ENCODE measurements at places on chromosomes 12 and 14.

- DNase-seq = no peak
Observed at GRCh38 chr12:130961921-130962451, 8.3 kb downstream of the ADGRD1 start.

DNA sequence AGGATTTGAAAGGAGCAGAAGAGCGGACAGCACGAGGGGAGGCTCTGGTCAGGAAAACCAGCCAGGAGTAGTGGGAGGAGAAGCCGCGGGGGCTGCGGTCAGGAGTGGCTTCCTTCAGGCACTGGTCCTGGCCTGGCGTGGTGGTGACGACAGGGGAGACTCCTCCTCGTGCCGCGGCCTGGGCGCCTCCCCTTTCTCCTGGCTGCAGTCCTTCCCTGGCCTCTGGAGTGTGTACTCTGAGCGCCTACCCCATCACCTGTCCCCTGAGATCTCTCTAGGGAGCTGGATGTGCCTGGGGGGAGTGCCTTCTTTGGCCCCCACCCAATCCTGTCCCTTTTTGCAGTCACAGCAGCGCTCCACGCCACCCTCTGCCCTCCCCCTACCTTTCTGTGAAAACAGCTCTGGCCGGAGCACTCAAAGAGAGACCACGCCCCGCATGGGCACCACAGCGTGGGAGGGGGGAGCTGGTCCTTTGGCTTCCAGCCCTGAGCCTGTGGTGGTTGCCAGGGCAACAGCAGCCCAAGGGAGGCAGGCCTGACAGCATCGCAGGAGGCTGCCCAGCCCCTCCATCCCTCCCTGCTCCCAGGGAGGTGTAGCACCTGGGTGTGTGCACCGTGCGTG is 125.9 kb downstream of the CALM1 start:
- no peak for DNase-seq

DNA sequence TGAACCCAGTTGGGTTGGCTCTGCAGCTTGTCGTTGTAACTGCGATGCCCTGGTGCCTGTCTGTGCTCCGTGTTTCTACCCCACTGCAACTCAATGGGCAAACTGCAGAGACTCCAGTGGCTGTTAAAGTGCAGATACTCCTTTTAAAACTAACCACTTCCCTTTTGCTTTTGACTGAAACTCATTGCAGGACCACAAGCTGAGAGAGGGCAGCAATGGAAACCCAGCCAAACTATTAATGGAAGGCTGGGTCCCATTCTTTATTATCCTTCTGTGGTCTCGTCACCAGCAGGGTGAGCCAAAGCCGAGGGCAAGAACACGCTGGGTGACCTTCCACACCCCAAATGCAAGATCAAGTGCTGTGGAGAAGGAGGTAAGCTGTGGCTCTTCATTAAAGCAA is 910.4 kb downstream of the VRK1 start:
- peak; percentile 66 for DNase-seq

DNA sequence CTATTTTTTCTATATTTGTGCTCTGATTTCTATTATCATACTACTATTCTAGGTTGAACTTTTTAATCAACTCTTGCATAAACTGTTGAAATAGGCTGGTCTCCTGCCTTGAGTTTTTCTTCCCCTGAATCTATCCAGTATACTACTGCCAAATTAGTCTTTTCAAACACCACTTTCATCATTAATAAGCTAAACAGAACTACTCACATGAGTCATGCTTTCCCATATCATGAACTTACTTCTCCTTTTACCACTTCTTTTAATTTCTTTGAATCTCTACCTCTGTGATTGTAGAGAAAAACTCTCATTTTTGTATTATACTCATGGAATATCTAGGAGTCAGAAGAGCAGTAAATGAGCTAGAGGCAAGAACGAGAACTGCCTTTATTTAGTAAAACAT is 340.3 kb upstream of the PDE3A start:
- DNase-seq = no peak

GRCh38 chr12:24293549-24293948 is 344.1 kb upstream of the SOX5 start:
- DNase-seq = no peak

DNA sequence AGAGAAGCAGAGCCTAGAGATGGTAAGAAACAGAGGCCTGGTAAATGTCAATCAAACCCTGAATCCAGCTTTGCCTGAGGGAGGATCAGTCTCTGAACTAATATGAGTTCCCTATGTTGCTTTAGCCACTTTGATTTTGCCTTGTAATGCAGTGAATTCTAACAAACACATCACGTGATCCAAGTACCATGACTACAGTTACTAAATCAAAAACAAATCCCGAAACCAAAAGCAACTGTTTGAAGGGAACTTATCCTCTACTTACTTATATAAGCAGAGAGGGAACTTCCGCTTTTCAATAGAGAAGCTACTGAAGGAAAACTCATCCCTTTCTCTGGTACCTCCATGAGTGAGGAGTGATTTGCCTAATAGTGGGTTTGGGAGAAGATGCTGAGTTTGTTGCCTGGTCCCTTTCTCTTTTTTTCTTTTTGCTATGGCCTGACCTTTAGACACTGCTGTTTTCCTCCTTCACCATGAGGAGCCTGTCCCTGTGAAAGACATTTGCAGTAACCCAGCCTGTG is 7.7 kb upstream of the PPTC7 start:
- no peak for DNase-seq

DNA sequence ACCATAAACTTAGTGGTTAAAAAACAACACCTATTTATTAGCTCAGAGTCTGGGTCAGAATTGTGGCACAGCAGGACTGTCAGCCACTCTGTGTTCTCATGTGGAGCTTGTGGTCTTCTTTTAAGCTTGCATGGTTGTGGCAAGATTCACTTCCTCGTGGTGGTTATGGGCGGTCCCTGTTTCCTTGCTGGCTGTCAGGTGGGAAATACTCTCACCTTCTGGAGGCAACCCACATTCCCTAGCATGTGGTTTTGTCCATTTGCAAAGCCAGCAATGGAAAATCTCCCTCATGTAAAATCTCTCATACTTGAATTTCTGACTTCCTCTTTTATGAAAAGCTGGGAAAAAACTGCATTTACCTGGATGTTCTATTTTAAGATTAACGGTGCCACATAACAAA is 229.8 kb downstream of the ALX1 start:
- DNase-seq = no peak

DNA sequence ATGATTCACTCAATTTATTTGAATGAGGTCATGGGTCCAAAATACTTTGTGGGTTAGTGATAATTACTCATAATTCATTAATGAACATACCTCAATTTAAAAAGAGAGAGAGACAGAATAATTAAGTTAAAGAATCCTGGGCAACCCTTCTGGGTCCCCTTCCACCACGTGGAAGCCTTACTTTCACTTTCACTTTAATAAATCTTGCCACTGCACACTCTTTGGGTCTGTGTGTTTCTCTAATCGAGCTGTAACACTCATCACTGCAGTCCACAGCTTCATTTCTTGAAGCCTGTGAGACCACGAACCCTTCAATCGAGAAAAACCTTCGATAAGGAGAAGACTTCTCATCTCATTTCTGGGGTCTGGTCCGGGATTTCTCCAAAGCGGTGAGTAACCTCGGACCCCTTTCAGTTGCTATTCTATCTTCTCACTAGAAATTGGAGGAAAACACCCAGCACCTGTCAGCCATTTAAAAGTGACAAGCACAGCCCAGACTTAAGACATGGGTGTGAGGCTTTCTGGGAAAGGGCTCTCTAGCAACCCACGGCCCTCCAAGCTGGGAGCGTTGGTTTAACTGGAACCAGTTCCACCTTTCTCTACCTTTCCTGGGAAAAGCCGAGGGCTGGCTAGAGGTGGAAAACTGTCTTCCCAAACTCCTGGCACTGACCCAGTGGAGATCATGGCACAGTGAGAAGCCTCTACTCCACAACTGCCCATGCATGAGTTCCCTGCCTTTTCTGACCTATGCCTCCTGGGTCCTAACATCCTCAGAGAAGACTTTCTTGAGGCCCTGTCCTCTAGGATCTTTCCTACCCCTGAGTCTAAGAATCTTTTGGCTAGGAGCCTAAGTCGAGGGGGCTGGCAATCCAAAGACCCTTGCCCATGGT is 148.8 kb upstream of the ATF7IP start:
- DNase-seq = no peak

GRCh38 chr14:32813401-32813800 is 125.3 kb upstream of the NPAS3 start:
- no peak for DNase-seq

DNA sequence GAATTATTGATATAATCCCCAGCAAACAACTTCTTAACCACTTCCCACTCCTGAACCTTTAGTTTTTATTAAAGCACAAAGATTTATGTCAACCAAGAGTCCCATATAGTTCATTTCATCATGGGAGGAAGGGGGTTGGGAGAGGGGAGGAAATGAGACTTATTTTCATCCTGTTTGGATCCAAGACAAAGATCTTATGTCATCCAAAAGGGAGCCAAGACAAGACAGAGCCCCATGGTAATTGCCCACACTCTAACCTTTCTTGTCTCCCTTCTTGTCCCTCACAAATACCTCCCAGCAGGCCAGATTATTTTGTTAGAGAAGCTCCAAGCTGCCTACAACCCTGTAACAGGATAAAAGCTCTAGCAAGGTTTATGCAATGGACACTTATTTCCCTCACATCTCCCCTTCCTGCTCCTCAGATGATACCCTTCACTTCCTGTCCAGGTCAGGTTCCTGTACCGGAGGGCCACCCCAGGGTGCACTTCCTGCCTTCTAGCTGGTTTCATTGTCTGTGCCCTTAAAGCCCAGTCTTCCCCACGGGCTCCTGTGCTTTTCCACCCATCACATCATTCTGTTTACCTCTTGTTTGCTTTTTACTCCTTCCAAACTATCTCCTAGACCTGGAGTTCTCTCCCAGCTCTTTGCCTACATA is 123.7 kb upstream of the MDM1 start:
- DNase-seq = peak; percentile 56

DNA sequence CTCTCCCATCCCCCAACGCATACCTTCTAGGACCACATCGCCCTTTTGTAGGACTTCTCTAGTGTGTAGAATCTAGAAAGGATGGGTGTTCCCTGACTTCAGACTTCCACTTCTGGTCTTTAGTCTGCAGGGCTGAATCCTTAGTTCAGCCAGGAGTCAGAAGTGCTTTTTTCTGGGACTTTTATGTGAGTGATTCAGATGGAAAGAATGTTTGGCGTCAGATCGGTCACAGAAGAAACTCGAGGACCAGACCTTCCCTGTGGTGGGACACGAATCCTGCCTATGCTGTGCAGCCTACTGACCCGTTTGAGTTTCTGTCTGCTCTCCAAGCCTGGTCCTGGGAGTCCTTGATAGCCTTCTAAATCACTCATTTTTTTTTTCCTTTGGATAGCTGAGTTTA is 165.4 kb upstream of the SSTR1 start:
- no peak for DNase-seq

- DNase-seq = no peak
Observed at GRCh38 chr14:33647385-33647786, 303.5 kb downstream of the EGLN3 start.

- no peak for DNase-seq
Observed at GRCh38 chr14:82897469-82898308, 1364.0 kb upstream of the SEL1L start.

DNA sequence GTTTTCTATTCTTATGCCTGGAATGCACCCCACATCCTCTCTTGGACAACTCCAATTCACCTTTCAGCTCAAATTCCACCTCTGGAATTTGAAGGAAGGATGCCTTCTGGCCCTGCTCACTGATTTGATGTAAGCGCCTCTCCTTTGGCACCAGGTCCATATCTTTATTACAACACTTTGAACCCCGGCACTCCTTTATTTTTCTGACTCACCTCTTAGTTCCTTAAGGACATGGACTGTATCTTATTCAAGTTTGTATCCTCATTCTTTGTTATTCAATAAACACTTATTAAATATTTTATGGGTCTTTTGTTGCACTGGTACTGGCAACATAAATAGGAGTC is 3.1 kb downstream of the GALC start:
- no peak for DNase-seq

- no peak for DNase-seq
Observed at GRCh38 chr12:120249266-120249874, 16.2 kb downstream of the PXN start.

- no peak for DNase-seq
Observed at GRCh38 chr12:89528434-89528833, 2.6 kb upstream of the POC1B start.

DNA sequence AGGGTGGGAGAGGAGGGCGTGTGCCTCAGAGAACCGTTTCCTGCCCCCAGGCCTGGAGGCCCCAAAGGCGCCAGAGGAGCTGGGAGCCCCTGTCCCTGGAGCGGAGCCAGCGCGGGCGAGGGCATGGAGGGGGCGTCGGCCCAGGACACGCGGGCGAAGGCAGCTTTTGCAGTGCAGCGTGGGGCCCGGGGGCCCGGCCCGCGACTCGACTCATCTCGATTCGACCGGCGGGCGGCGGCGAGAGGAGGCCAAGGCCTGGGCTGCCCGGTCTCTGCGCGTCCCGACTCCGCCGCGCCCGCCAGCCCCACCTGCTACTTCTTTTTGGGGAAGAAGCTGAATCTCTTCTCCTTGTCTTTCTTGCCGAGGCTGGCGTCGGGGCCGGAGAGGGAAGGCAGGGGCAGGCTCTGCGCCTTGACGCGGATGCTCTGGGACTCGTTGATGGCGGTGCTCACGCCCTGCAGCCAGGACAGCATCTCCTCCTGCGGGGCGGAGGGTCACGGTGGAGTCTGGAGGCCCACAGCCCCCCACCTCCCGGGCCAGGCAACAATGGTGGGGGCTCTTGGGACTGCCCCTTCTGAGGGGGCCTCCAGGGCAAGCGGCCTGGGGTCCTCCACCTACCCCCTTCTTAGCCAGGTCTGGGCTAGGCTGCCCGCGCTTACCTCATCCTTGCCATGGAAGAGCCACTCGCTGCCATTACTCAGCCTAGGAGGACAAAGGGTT is 44.9 kb downstream of the PLEKHG3 start:
- DNase-seq = no peak

GRCh38 chr14:81940651-81941050 is 407.0 kb upstream of the SEL1L start:
- no peak for DNase-seq

DNA sequence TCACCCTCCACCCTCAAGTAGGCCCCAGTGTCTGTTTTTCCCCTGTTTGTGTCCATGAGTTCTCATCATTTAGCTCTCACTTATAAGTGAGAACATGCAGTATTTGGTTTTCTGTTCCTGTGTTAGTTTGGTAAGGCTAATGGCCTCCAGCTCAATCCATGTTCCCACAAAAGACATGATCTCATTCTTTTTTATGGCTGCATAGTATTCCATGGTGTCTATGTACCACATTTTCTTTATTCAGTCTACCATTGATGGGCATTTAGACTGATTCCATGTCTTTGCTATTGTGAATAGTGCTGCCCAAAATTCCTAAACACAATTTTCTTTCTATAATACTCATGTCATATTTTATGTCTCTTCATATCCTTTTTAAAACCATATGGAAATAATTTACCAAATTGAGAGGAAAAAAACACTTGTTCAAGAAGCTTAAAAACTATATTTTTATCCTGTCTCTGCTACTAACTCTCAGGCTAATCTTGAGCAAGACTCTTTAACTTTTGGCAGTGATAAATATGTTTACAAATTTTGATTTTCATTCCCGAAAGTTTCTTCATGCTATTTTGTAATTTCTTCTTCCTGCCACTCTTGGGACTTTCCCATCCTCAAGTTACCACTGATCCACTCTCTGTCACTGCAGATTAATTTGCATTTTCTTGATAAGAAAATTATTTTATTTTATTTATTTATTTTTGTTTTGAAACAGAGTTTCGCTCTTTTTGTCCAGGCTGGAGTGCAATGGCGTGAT is 28.0 kb upstream of the OSBPL8 start:
- DNase-seq = no peak
